MV-4-11 (cell line): ENCODE measurements at places on chromosomes 3 and 15.

DNA sequence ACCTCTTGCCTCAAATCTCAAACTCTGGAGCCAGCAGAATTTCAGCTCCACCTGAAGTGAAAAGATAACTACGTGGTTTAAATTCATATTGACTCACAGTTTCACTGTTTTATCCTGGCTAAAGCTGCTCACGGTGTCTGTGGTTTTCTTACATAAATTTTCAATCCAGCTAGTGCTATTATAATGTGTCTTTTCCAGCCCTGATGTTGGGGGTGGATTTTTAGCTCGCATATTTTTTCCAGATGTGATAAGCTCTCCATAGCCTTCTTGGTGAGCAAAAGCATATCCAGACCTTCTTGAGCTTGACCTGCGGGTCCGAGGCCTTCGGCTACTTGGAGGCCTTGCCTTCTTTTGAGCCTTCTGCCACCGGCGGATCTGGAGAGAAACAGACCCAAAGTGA is 239.3 kb downstream of the DTWD1 start:
- DNase-seq = no peak

DNA sequence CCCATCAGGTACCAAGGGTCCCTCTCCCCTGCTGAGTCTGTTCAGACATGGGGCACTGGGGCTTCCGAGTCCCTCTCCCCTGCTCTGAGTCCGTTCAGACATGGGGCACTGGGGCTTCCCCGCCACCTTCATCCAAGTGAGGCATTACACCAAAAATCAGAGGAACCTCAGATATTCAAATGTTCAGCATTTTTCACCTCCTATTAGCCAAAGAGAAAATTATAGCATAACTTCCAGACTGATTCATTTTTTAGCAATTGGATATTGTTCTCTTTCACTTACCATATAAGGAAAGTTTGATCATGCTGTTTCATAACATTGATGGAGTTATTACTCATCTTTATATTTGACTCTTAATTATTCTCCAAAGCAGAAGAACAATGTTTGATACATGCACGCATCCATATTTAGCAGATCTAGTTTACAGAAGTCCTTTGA is 213.9 kb downstream of the MTHFS start:
- DNase-seq = no peak

DNA sequence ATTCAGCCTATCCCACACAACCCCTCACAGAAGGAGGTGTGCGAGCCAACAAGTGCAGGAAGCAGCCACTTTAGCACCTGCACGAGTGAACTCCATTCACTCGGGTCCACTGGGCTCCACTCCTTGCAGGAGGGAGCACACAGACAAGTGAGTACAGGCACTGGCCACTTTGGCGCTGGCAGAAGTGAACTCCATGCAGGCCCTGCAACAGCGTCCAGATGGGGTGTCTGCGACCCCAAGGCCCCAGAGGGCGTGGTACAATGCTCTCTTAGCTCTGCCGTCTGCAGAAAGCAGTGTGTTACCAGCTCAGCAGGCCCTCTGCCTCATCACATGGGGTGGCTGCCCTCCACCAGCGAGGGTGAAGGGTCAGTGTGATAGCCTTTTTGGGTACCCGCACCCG is 388.0 kb upstream of the CNTN4 start:
- DNase-seq = no peak

GRCh38 chr3:192038726-192039125 is 577.8 kb downstream of the PYDC2 start:
- no peak for DNase-seq

DNA sequence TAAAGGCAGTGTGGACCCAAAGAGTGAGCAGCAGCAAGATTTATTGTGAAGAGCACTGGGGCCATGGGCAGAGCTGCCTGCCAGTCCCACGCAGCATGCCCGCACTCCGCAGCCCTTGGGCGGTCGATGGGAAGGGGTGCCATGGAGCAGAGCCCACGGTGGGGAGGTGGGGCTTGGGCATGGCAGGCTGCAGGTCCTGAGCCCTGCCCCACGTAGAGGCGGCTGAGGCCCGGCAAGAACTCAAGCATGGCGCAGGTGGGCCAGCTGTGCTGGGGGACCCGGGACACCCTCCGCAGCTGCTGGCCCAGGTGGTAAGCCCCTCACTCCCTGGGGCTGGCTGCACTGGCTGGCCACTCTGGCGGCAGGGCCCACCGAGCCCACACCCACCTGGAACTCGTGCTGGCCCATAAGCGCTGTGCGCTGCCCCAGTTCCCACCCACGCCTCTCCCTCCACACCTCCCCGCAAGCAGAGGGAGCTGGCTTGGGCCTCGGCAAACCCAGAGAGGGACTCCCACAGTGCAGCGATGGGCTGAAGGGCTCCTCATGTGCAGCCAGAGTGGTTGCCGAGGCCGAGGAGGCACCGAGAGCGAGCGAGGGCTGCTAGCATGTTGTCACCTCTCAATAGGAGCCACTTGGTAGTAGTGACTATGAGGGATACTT is 1218.8 kb upstream of the EPHA6 start:
- no peak for DNase-seq

DNA sequence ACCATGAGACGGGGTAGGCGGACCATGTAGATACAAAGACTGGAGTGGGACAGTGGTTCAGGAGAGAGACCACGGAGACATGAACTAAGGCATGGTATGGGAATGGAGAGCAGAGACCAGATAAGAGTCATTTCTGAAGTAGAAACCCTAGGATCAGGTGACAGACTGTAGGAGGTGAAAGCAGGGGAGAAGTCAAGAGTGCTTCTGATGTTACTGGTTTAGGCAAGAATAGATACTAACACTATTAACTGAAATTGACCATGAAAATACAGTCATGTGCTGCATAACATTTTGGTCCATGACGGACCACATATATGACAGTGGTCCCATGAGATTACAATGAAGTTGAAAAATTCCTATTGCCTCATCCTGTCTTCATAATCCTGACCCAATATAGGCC is 41.7 kb downstream of the RASGRP1 start:
- DNase-seq = no peak

DNA sequence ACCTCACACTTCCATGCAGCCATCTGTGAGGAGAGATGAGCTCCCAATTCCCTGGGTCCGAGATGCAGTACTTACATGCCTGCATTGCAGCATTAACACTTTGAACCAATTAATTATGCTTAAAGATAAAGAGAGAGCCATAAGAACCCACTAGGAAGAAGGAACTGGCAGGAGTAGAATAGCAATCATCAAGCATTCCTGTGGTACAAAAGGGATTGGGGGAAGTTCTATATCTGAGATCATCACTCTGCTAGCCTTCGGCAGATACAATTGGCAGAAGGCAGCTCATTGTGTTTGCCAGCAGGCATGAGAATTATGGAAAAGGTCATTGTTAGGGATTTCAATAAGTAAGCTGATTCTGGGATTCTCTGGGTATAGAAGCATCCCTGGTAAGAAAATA is 891.4 kb downstream of the NTRK3 start:
- DNase-seq = no peak

DNA sequence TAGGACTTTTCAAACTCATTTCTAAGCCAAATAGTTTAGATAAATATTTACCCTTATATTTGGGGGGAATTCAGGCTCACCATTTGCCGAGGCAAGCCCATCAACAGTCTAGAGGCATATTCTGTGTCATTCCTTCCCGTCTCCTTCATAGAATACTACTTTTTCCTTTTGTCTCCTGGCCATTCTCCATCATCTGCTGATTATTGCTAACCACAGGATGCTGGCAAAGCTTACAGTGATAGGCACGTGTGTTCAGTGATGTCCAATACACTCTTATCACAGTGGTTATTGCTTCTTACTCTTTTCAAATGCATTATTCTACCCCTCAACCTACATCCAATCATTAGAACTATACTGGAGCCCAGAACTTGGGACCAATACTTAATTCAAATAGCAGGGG is 130.6 kb upstream of the ZBED2 start:
- DNase-seq = no peak

DNA sequence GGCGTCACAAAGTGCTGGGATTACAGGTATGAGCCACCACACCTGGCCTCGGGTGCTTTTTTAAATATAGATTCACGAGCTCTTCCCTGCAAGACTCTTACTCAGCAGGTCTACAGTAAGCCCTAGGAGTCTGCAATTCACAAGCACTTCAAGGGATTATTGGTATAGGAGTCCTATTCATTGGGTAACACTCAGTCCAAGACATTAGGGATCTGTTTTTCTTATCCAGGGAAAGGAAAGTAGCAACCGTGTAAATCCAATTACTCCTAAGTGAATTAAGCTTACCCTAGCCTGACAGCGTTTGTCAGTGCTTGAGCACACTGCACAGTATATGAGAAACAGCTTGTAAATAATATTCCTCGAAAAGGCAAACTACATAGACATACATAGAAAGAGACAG is 109.9 kb downstream of the SENP2 start:
- DNase-seq = no peak

GRCh38 chr15:57861815-57862586 is 155.5 kb downstream of the POLR2M start:
- peak; percentile 13 for DNase-seq

GRCh38 chr15:49468481-49468839 is 45.4 kb downstream of the FGF7 start:
- no peak for DNase-seq

DNA sequence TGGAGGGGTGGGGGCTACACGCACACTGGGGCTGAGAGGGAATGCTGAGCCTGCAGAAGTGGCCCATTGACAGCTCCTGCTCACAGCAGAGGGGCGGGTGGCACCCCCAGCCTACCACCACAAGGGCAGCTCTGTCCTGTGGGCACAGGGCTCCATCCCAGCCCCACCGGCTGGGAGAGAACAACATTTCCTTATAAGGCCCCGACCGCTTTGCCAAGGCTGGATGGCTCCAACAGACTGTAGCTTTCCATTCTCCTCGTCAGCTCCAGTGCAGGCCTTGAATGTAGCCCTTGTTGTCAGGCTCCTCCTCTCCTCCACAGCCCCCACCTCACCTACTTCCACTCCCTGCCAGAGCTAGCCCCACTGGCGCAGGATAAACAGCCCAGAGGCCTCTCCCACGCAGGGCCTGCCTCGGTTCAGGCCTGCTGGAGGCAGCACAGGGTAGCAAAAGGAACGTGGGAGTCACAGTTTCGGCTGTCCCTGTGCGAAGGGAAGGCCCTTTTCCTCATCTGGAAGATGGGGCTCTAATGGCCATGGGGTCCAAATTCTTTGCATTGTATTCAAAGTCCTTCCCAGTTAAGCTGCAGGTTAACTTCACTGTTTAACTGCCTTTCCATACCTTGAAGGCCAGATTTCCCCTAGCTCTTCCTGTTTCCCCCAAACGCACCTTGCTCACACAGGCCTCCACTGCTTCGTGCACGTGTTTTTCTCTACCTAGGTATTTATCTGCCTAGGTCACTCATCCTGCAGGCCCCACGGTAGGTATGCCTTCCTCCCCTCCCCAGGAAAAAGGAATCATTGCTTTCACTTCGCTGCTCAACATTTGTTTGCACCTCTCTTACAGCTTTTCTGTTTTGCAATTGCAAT is 101.6 kb upstream of the LPP start:
- no peak for DNase-seq

- DNase-seq = peak; percentile 17
These were observed at the start of gene GOLGA8B for GRCh38 chr15:34583399-34584329. Gene GOLGA8B (minus strand): TSS chr15:34583651. CDS start chr15:34535912, 47,739 bp downstream.

- peak; percentile 65 for DNase-seq
These were observed 20.2 kb downstream of the MAGEF1 start for GRCh38 chr3:184691397-184692231.

DNA sequence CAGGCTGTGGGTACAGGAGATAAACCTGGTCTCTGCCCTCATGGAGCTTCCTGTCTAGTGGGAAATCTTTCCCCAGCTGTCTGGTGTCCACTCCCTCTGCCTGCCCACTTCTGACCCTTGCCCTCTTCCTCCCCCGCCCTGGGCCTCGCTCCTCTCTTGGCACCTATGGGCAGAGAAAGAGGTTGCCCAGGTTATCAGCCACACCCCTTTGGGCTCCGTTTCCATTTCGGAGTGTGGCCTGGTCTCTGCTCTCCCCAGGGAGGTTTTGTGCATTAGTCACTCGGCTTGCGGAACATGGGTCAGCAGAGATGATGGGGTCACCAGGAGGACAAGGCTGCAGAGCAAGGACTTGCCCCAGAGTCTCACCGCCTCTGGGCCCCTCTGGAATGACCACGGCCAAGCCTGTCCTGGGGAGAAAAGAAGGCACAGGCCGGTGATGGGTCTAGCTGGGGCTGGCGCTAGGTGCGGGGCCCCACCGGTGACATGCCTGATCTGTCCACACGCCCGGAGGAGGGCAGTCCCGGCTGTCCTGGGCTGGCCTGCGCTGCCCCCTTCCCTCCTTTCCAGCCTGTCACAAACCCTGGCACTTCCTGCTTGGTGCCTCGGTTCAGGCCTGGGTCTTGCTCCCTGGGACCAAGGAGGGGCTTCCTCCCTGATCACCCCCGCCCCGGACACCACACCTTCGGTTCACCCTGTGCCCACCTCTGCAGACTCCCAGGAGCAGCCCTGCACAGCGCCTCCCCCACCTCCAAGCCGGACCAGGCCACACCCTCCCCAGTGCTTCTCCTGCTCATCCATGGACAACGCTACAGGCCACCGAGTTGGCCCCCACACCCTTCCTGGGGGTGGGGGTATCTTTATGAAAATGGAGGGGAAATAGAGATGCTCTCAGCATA is 35.6 kb upstream of the MUC4 start:
- no peak for DNase-seq

GRCh38 chr3:117788061-117788460 is 1078.5 kb downstream of the TUSC7 start:
- DNase-seq = no peak

DNA sequence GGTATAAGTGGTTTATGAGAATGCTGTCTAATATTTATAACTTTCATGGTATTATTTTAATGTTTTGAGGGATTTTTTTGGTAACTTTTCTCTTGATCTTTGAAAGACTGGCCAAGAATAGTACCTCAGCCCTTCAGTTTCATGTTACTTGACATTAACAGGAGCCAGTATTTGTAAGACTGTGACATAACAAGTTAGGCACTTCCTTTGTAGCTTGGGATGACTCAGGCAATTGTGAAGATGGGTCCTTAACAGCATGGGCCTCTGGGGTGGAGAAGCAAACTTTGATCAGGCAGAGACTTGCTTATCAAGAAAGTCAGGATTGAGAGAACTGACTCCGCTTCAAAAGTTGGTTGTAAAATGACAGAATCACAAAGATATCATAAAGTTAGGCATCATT is 9.5 kb downstream of the LRRC49 start:
- DNase-seq = peak; percentile 10

GRCh38 chr3:139430493-139430892 is 41.0 kb upstream of the COPB2 start:
- no peak for DNase-seq

DNA sequence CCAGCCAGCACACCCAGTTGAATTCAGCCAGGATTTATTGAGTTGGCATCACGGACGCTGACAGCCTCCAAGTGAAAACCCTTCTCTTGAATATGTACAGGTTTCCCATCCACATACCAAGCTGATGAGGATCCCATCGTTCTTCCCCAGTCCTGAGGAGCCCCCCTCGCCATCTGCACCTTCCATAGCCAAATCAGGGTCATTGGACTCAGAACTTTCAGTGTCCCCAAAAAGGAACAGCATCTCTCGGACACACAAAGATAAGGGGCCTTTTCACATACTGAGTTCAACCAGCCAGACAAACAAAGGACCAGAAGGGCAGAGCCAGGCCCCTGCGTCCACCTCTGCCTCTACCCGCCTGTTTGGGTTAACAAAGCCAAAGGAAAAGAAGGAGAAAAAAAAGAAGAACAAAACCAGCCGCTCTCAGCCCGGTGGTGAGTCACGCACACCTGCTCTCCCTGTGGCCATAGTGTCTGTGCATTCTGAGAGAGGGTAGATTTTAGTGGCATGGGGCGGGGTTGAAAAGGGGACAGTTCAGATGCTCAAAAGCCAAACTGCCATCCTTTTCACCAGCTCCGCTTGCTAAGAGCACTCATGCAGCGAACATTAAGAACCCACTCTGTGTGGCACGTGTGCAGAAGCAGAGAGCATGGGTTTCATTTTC is 51.2 kb downstream of the KLHL25 start:
- peak; percentile 66 for DNase-seq
